ENCODE measurements at places on chromosomes 6 and 20.

- no peak for DNase-seq
Observed at GRCh38 chr20:7879883-7880282, 60.4 kb downstream of the HAO1 start.

DNA sequence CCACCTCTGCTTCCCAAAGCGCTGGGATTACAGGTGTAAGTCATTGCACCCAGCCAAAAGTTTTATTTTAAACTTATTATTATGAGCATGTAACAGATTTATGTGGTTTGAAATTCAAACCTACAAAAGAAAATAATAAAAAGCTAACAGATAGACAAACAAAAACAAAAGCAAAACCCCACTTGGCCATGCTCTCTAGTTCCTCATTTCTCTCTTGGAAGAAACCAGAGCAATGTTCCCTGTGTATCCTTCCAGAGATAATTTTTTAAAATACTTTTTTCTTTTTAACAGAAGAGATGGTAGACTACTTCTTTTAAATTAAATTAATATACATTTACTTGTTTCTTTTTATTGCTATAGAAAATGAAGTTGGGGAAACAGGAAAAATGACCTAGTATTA lies 28.0 kb upstream of the SLC17A3 start:
- no peak for DNase-seq

- no peak for DNase-seq
Observed at GRCh38 chr6:116267836-116268588, 11.7 kb downstream of the TSPYL1 start.

DNA sequence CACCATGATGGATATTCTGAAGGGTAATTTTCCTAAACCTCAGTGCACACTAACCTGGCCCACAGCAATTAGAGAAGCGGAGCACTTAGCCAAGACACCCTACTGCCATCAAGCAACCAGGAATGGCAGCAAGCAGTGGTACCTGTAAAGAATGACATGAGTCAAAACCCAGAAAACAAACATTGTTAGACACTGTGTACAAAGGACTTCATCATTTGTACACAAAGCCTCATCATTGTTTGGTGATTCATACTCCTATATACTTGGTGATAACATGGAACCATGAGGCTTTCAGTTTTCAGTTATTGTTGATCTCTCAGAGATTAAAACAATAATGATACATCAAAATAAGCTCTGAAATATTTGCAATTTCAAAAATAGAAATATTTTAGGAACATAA lies 74.6 kb downstream of the MLIP start:
- DNase-seq: no peak

DNA sequence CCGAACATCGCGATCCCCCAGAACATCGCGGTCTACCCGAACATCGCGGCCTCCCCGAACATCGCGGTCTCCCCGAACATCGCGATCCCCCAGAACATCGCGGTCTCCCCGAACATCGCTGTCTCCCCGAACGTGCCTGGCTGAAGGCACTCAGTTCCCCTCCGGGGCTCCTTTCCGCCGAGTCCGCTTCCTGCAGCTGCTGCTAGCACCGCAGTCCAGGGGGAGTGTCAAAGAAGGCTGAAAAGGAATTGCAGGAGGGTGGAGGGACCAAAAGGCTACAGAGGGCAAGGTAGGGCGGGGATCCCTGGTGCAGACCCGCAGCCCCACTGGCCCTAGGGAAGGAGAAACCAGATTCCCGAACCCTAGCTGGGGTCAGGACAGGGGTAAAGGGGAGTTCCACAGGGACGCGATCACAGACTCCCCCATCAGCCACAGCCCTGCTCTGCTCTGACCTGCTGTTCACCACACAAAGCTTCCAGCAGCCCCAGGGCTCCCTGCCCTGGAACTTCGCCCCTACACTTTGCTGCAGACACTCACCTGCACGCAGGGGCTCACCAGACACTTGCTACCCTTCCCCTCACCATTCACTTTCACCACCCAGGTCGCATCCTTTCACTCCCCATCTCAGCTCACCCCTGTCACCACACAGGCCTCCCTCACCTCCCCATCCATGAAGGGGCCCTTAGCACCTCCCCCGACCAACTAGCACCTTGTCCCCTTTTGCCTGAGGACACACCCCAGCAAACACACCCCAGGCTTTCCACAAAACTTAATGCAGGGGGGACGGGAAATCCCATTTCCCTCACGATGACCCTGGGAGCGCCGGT lies 1.7 kb downstream of the ULBP1 start:
- no peak for DNase-seq

DNA sequence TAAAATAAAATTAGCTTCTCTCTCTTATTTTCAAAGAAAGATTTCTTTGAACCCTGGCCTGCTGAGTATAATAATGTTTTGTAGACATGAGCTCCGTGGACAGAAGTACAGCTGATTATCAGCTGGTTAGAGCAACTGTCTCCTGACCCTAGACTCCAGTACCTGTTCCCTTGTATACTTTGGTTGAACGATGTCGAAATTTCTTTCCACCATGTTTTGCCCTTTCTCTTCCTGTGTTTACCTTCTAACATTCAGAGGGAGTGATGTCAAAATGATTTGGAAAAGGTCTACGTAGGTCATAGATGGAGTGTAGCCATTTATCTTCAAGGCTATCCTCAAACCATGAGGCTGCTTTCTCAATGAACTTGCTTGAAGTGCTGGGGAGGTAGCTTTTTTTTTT lies 16.8 kb upstream of the ADTRP start:
- no peak for DNase-seq

DNA sequence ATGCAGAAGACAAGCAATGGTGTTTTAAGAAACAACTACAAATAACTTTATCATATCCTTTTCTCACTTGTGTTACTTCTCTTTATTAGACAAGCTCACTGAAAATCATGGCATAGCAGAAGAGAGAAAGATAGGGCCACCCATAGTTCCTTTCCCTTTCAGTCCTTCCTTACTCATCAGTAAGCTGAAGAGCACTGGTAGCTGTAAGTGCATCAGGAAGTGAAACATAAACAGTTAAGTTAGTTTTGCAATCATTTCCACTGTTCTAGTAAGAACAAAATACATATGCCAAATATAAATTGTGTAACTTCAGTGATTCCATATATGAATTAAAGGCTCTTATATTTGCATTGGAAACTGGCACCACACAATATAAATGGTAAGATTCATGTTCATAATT lies 220.1 kb downstream of the HACE1 start:
- no peak for DNase-seq

DNA sequence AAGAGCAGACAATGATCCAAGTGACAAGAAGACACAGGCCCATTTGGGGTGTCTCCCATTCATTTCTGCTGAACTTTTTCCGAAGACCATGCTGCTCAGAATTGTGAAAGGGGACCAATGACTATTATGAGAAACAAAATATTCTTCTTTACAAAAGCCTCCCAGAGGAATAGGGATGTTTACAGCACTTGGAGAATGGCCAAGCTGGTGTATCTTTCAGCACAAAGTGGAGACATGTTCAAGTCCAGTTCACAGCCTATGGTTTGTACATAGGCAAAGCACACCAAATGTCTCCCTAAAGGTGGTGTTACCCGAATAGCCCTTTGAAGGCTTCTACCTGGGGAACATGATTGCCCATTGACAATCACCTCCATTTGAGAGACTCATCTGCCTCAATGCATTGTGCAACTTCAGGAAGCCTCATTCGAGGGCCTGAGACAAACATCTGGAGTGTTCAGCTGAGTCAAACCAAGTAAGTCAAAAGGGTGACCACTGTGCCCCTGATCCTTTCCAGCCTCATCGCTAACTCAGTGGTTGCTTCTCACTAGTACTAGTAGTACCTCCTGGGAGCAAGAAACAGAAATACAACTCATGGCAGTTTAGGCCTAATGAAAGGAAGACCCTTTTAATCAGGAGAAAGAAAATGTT lies 451.0 kb upstream of the MARCKS start:
- no peak for DNase-seq

All from NCI-H1417 treated with DMSO at 0.1 percent for 48 hours (cell line).